ENCODE measurements at places on chromosomes 3 and 15. TPM values are rescaled to one million over a fixed set of nuclear protein-coding genes. Genes with fewer than 3 reads are reported as not detected.

GRCh38 chr3:139948898-139949297 lies 13.9 kb downstream of the CLSTN2 start:
- no peaks in the 10 kb centered on the region for H3K4me1 ChIP-seq
- no peak for DNase-seq
- no peak overlapping the region for H3K27ac ChIP-seq
- H3K36me3 ChIP-seq: no peaks in the 10 kb centered on the region

GRCh38 chr15:66891776-66892175 lies 173.6 kb upstream of the SMAD3 start:
- H3K36me3 ChIP-seq: no peaks in the 10 kb centered on the region
- no peaks in the 10 kb centered on the region for H3K4me1 ChIP-seq
- no peaks in the 10 kb centered on the region for H3K27me3 ChIP-seq
- no peak for DNase-seq
- H3K27ac ChIP-seq: no peak overlapping the region

DNA sequence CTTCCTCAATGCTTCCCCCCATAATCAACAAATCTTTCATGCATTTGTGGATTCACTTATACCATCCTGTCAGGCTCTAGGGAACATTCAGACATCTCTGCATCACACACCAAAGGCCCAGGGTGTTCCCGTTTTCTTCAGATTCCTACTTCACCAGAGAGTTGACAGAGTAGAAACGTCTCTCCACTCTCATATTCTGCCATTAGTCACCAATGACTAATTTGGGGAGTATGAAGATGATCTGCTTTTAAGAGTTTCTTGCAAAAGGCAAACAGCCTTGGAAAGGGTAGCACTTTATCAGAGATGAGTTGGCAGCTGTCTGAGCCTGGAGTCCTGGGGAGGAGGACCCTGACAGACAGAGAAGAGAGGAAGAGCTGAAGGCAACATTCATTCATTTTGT lies 55.8 kb upstream of the DGKG start:
- DNase-seq: no peak
- no peak overlapping the region for H3K27ac ChIP-seq
- H3K4me3 ChIP-seq: no peak overlapping the region
- no peaks in the 10 kb centered on the region for H3K27me3 ChIP-seq

CACNA2D3 gene
- total RNA-seq: 1.8 TPM

- peaks cover 8% of the 10 kb centered on the region for H3K4me1 ChIP-seq
- no peaks in the 10 kb centered on the region for H3K27me3 ChIP-seq
- no peak overlapping the region for H3K27ac ChIP-seq
- H3K36me3 ChIP-seq: no peaks in the 10 kb centered on the region
- no peak for DNase-seq
Observed at GRCh38 chr3:27990324-27990723, 251.1 kb upstream of the CMC1 start.

TRIM42 gene
- total RNA-seq: not detected

DNAH12 gene
- not detected for total RNA-seq

GABRG3 gene
- total RNA-seq: 0.80 TPM

IL5RA gene
- not detected for total RNA-seq

DNA sequence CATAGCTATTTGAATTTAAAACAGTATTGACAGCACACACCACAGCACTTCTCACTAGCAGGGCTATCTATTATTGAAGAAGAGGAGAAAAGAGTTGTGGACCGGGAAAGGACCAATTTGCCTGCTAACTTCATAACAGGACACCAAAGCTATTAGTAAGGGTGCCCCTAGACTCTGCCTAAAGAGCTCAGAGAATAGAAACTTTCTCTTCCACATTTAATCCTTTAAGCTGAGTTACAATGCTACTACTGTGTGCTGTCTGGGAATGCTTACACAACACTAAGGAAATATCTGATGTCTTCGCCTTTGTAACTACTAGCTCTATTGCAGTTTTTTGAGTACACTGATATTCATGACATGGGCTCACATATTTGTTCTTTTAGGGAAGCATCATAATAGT lies 13.5 kb upstream of the AADAC start:
- H3K4me1 ChIP-seq: no peaks in the 10 kb centered on the region
- no peak for DNase-seq
- no peaks in the 10 kb centered on the region for H3K36me3 ChIP-seq
- no peak overlapping the region for H3K27ac ChIP-seq

DNA sequence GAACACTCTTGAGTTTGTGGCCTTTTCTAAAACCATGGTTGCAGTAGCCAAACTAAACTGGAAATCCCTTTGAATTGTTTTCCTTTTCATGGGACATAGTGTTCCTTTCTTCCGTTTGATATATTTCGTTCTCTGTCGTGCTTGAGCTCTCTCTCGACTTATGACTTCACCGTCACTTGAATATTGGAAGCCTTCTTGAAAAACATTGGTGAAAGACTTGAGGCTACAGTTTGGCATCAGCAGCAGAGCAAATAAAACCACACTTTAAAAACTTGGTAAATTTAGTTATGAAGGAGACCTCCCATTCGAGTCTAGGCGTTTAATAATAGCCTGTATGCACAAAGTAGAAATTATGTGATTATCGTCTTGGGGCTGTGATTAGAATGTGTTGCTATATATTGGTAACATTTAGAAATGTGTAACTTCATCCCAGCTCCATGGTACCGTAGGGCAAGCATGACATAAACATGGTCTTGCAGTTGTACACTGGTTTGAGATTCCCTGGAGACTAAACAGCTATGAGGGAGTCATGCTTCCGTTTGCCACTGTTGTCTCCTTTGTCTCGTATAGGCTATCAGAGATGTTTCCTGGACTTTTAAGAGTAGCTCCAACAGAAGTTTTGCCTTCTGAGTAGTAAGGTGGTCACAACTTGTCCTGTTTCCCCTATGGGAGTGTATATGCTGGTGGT lies 122.3 kb downstream of the PTPRG start:
- no peaks in the 10 kb centered on the region for H3K27me3 ChIP-seq
- DNase-seq: no peak
- no peaks in the 10 kb centered on the region for H3K36me3 ChIP-seq

- no peak overlapping the region for H3K4me3 ChIP-seq
- no peaks in the 10 kb centered on the region for H3K4me1 ChIP-seq
- no peaks in the 10 kb centered on the region for H3K27me3 ChIP-seq
- no peak overlapping the region for H3K27ac ChIP-seq
- H3K36me3 ChIP-seq: peaks cover 9% of the 10 kb centered on the region
Observed at GRCh38 chr3:15223685-15224572, 17.9 kb downstream of the CAPN7 start.

DNA sequence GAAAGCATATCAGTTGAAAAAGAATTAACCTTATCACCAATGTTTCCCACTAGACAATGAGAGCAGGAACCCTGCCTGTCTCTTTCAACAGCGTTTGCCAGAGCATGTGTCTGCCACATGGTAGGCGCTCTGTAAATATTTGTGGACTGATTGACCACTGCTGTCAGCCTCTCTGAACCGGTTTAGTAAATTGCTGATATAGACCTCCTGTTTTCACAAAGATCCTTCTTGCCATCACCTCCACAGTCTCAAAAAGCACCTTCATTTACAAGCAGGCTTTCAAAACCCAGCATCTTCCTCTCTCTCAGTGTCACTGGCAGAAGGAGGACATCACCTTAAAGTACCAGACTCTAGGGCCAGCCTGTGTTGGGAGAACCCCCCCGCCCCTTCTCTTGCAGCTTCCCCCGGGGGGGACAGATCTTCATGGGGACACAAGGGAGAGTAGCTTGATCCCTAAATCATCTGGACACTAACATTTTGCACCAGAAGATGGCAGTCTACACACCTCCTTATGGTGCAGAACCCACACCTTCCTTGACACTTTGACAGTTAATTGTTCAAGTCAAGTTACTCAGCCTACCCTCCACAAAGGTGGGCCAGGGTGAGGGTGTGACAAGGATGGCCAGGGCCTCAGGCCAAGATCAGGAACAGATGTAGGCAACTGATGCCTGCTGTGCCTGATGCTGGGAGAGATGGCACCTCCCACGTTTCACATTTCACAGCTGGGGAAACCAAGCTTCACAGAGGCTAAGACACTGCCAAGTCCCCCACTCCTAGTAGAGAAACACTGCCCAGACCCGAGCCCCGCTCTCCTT lies 37.8 kb upstream of the USP3 start:
- no peak overlapping the region for H3K4me3 ChIP-seq
- H3K36me3 ChIP-seq: no peaks in the 10 kb centered on the region
- no peak overlapping the region for H3K27ac ChIP-seq
- H3K4me1 ChIP-seq: no peaks in the 10 kb centered on the region

DNA sequence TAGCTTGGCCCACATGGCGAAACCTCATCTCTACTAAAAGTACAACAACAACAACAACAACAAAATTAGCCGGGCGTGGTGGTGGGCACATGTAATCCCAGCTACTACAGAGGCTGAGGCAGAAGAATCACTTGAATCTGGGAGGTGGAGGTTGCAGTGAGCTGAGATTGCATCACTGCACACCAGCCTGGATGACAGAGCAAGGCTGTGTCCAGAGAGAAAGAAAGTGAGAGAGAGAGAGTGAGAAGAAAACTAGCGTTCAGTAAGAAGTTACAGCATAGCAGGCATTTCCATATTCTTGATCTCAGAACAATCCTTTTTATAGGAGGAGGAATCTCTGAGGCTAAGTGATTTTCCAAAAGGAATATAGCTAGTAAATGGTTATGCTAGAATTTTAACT lies 1076.1 kb downstream of the AGBL1 start:
- H3K4me1 ChIP-seq: no peaks in the 10 kb centered on the region
- H3K4me3 ChIP-seq: no peak overlapping the region
- no peaks in the 10 kb centered on the region for H3K36me3 ChIP-seq
- no peak overlapping the region for H3K27ac ChIP-seq

DNA sequence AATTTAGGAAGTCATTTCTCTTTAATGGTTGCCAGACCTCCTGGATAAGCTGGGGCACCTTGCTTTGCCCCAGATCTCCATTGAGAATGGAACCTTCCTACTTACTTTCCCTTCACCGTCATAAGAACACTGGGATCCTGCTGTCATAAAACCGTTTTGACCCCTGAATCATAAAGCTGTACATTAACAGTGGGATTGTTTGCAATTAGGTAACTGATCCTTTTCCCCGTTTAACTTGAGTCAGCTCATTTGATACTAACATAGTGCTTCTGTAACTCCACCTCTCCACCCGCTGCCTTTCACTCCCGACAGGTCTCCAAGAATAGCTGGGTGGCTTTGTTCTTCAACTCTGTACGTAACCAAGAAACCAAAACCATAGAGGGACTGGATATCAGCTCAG lies 308.2 kb upstream of the WNT5A start:
- no peaks in the 10 kb centered on the region for H3K4me1 ChIP-seq
- H3K27me3 ChIP-seq: no peaks in the 10 kb centered on the region
- H3K27ac ChIP-seq: no peak overlapping the region
- H3K4me3 ChIP-seq: no peak overlapping the region

SLCO2A1 gene
- 1.1 TPM for total RNA-seq

DNA sequence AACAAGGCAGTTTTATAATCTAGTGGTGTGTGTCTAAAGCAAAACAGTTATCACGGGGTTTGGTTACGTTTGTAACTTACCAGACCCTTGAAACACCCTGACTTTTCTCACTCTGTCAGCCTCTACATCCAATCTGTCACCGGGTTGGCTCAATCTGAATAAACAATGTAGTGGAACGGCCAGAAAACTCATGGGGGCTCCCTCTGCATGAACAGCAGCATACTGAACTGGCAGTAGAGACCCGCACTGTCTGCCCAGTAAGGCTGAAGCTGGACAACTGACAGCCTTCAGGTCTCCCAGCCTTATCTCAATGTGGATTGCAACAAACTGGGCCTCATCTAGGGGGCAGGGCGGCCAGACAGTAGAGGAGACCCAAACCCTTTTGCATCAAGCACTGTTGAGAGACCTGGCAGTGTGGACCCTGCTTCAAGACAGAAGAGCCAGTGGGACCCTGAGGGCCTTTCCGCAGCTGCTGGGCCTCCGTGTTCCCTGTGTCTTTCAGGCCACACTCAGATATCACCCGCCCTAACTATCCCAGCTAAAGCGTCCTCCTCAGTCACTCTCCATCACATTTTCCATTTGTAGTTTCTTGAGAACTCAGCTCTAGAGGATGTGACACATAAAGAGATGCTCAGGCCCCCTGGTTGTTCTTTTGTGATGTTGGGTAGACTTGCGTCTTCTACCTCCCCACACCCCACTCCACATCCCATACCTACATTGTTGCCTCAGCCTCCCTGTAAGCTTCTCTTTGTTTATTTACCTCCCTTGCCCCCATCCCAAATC lies 181.2 kb upstream of the NR2E3 start:
- no peak overlapping the region for H3K27ac ChIP-seq
- H3K4me3 ChIP-seq: no peak overlapping the region
- no peak for DNase-seq
- H3K27me3 ChIP-seq: no peaks in the 10 kb centered on the region
- H3K36me3 ChIP-seq: no peaks in the 10 kb centered on the region
- H3K4me1 ChIP-seq: peaks cover 4% of the 10 kb centered on the region

RHO gene
- total RNA-seq: not detected

- no peak for DNase-seq
- H3K27ac ChIP-seq: no peak overlapping the region
- H3K4me3 ChIP-seq: no peak overlapping the region
Observed at GRCh38 chr15:69597061-69597592, 144.5 kb downstream of the RPLP1 start.

DNA sequence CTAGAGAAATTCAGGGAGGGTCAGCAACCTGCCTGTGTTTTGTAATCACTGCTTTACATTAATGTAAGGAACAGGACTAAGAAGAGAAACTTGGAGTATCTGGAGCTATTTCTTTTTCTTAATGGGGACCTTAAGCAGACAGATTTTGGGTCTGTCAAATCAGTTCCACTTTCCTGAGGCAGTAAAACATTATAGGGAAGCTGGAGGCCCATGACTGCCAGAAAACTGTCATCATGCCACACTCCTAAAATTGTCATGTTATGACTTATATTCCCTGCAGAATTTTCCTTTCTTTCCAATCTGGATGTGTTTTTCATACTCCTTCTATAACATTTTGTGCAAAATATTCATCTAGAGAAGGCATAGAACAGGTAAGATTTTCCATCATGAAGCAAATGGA lies 28.8 kb downstream of the DGKG start:
- no peaks in the 10 kb centered on the region for H3K27me3 ChIP-seq
- H3K4me3 ChIP-seq: no peak overlapping the region
- no peak overlapping the region for H3K27ac ChIP-seq

ADAMTS7 gene
- 43.1 TPM for total RNA-seq

- no peak overlapping the region for H3K27ac ChIP-seq
- H3K27me3 ChIP-seq: no peaks in the 10 kb centered on the region
- no peaks in the 10 kb centered on the region for H3K4me1 ChIP-seq
- no peak overlapping the region for H3K4me3 ChIP-seq
- H3K36me3 ChIP-seq: no peaks in the 10 kb centered on the region
Observed at GRCh38 chr3:84439476-84439875, 519.3 kb upstream of the CADM2 start.

GOLGA6L9 gene
- 5.4 TPM for total RNA-seq

GRCh38 chr3:155411500-155412223 lies 118.2 kb upstream of the STRIT1 start:
- no peaks in the 10 kb centered on the region for H3K27me3 ChIP-seq
- H3K27ac ChIP-seq: no peak overlapping the region
- H3K4me3 ChIP-seq: no peak overlapping the region
- DNase-seq: no peak
- no peaks in the 10 kb centered on the region for H3K4me1 ChIP-seq
- no peaks in the 10 kb centered on the region for H3K36me3 ChIP-seq

GRCh38 chr15:81485806-81486205 lies 111.8 kb upstream of the TMC3 start:
- H3K4me3 ChIP-seq: no peak overlapping the region
- H3K36me3 ChIP-seq: no peaks in the 10 kb centered on the region
- no peaks in the 10 kb centered on the region for H3K4me1 ChIP-seq
- no peaks in the 10 kb centered on the region for H3K27me3 ChIP-seq
- no peak for DNase-seq
